ENCODE measurements at places on chromosomes 12 and 14.

DNA sequence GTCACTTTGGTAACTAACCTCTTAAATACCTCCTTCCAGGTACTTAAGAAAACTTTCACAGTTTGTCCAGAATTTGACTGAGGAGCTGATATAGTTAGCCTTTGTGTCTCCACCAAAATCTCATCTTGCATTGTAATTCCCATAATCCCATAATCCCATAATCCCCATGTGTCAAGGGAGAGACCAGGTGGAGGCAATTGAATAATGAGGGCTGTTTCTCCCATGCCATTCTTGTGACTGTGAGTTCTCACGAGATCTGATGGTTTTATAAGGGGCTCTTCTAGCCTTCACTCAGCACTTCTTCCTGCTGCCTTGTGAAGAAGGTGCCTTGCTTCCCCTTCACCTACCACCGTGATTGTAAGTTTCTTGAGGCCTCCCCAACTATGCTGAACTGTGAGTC lies 7.8 kb upstream of the NOVA1 start:
- no peak for DNase-seq

DNA sequence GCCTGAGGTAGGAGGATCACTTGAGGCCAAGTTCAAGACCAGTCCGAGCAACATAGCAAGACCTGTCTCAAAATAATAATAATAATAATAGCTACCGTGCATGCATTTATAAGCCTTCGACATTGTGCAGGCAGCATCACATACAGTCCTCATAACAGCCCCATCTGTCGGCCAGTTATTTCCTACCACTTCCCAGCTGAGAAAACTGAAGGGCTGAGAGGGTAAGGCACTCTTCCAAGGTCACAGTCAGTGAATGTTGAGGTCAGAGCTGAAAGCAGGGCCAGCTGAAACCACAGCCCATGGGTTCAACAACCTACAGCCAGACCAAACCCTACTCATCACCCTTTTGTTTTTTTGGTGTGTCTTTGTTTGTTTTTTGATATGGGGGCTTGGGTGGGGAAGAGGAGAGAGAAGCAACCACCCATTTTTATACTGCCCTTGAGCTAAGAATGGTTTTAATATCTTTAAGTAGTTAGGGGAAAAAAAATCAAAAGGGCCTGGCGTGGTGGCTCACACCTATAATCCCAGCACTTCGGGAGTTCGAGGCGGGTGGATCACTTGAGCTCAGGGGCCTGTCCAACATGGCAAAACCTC lies 16.8 kb upstream of the ITPK1 start:
- peak; percentile 47 for DNase-seq

GRCh38 chr14:21322716-21323115 lies 42.8 kb downstream of the RPGRIP1 start:
- no peak for DNase-seq

DNA sequence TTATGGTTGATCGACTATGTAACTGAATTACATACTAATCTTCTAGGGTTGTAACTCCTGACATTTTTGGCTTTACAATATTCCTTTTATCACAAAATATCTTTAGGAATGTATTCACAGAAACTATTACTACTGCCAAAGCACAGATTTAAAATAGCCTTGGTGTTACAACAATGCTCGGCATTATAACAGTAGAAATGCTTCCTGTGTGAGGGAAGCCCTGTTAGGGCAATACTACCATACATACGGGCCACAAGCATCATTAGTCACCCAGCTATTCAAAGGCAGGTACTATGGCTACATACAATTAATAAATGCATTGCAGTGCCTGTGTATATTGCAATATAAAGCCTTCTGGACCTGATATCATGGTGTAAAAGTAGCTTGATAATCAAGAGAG lies 517.8 kb downstream of the C12orf50 start:
- no peak for DNase-seq

DNA sequence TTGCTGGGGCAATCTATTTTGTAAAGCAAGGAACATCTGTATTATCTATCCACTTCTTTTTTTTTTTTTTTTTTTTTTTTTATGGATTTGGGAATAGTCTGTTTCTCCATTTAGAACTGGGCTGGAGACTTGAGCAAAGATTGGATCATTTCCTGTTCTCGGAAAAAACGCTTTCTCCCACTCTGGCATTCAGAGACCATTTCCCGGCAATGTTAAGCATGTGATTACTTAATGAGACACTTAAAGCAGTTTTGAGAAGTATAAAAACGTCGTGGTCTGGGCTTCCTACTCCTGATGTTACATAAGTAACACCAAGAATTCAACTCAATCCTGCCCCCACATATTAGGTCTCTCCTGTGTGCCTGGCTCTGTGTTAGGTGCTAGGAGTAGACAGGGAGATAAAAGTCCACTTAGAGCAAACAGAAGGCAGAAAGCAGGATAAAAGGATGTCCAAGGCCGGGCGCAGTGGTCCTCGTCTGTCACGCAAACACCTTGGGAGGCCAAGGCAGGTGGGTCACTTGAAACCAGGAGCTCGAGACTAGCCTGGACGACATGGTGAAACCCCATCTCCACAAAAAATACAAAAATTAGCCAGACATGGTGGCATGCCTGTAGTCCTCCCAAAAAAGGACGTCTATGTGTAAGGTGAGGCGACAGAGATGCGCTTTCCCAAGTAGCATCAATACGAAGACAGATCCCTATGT lies 152.1 kb upstream of the GSC start:
- no peak for DNase-seq

GRCh38 chr12:28222081-28222700 lies 31.9 kb downstream of the CCDC91 start:
- DNase-seq: no peak

DNA sequence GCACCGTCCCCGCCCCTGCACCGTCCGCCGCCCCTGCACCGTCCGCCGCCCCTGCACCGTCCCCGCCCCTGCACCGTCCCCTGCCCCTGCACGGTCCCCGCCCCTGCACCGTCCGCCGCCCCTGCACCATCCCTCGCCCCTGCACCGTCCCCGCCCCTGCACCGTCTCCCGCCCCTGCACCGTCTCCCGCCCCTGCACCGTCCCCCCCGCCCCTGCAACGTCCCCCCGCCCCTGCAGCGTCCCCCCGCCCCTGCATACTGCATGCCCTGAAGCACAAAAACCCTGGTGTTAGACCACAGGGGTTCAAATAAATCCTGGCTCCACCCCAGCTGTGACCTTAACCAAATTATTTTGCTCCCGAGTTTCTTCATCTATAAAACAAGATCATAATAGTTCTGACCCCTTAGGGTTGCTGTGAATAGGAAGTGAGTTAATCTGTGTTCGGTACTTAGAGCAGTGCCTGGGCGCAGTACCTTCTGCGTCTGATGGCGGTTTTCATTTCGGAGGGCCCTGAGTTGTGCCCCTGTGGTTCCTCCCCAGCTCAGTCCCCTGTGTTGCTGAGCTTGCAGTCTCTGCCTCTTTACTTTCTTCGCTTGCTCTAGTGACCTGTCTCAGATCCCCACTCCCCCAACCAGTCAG lies 38.1 kb downstream of the ESRRB start:
- DNase-seq: no peak

DNA sequence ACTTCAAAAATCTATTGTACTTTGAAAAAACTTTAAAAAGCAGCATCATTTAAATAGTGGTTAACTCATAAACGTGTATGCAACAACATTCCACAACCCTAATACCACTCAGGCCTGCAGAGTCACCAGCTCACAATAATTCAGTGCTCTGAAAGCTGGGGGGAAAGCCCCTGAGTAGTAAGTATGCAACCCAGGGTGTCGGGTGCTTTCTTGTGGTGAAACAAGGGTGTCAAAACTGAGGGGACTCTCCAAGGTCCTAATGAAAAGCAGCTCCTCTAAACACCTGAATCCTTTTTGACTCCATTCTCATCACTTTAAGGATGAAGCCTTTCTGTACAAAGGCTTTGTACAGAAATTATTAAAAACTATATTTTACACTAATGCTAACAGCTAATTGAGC lies 33.7 kb downstream of the FGFR1OP2 start:
- no peak for DNase-seq

- peak; percentile 28 for DNase-seq
Observed at GRCh38 chr12:14111230-14111865, 129.9 kb upstream of the GRIN2B start.

DNA sequence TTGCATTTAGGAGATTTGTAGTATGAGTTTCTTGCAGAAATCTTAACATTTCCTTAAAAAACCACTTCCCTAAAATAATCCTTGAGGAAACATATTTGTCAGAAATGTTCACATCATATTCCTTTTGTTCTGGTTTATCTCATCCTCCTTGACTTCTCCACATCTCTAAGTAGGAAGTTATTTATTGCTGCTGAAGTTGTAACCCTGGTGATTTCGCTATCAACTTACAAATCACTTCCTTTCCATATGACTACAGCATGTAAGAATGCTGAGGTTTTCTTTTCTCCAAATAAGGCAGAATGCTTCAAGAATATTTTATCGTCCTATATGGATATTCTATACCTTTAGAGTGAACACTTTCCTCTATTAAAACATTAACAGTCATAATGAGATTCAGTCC lies 751.7 kb downstream of the NRXN3 start:
- DNase-seq: peak; percentile 9

- DNase-seq: no peak
Observed at GRCh38 chr12:113200021-113200797, 14.7 kb downstream of the RITA1 start.
